ENCODE measurements at places on chromosomes 6 and 20. TPM values are rescaled to one million over a fixed set of nuclear protein-coding genes. Genes with fewer than 3 reads are reported as not detected.

- no peak for DNase-seq
Measured at GRCh38 chr20:51389543-51390264, 152.8 kb downstream of the NFATC2 start.

SLC2A10 gene
- total RNA-seq: 13.2 TPM

GRCh38 chr20:10837901-10838300 lies 164.1 kb upstream of the JAG1 start:
- no peak for DNase-seq

GRCh38 chr6:39009476-39009875 lies 39.1 kb upstream of the GLP1R start:
- no peak for DNase-seq

C20orf144 gene
- total RNA-seq: not detected

- no peak for DNase-seq
Measured at GRCh38 chr6:166488076-166488685, 98.3 kb downstream of the RAMACL start.

DNA sequence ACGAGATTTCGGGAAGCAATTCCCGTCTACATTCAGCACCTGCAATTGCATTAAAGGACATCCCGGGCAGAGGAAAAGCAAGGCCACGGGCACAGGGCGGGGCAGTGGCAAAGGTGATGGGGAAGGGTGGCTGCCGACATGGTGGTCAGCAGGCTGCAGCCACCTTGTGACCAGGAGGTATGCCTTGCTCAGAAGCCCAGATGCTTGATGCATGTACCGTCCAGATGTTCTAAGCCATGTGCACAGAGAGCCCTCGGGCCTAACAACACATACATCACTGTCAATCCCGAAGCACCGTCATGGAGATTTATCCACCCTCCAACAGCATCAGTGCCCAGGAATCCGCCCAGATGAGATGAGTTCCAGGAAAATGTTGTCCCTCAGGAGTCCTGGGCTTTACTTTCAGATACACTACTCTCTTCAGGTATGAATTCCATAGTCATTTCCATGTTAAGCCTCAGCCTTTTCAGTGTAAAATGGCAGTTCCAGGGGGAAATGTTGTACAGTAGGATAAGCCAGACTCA lies 77.8 kb upstream of the FRMD1 start:
- DNase-seq: no peak

- DNase-seq: no peak
Measured at GRCh38 chr20:34012330-34012729, 18.6 kb downstream of the RALY start.

- no peak for DNase-seq
Measured at GRCh38 chr6:168575346-168576098, 134.5 kb downstream of the SMOC2 start.

- DNase-seq: no peak
Measured at GRCh38 chr6:101818051-101818450, 424.5 kb downstream of the GRIK2 start.

DNA sequence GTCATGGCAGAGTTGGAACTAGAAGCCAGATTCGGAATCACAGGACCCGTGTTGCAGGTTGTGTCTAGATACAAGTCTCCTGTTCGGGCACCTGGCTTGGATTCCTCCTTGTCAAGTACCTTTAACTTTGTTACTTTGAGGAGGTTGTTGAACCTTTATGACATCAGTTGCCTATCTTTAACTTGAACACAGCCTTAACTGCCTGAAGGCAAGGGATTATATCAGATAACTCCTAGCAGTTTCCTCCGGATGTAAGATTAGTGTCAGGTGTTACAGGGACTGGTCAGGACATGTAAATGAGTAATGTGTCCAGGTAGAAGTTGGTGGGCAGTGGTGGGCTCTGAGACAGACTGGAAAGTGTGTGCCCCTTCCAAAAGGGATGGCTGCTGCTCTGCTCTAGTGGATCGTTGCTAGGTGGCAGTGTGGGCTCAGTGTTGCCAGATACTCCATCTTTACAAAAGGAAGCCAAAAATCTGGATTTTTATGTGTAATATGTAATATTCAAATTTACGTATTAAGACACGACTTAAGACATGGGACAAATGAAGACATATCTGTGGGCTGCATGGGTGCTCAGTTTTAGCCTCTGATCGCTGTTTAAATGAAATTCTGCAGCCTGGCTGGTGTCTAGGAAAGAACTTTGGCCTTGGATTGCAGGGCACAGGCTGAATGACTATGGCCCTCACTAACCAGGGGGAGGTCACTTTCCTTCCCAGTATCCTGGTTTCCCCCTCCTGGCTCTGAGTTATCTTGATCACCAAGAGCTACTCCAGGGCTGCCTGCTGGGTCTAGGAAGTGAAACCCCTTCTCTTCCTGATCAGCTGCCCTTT lies 27.1 kb downstream of the CHMP4B start:
- DNase-seq: no peak

DNA sequence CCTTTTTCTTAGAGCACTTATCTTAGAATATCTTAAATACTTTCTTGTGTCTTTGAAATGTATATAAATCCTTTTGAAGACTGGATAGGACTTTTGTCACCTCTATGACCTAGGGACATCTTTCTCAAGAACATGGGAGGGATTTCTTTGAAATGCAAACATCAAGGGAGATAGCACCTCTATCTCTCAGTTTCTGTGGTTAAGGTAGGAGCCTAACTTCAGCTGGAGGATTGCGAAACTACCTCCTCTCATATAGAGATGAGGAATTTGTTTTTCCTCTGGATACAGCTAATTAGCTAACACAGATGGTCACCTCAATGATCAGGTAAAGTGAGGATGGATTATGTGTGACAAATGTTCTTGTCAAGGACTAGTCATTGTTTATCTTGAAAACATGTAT lies 631.3 kb upstream of the IMPG1 start:
- DNase-seq: no peak

- DNase-seq: peak; percentile 44
Measured at GRCh38 chr6:50939931-50940330, 121.3 kb downstream of the TFAP2B start.

SAMHD1 gene
- total RNA-seq: 26.3 TPM

DNA sequence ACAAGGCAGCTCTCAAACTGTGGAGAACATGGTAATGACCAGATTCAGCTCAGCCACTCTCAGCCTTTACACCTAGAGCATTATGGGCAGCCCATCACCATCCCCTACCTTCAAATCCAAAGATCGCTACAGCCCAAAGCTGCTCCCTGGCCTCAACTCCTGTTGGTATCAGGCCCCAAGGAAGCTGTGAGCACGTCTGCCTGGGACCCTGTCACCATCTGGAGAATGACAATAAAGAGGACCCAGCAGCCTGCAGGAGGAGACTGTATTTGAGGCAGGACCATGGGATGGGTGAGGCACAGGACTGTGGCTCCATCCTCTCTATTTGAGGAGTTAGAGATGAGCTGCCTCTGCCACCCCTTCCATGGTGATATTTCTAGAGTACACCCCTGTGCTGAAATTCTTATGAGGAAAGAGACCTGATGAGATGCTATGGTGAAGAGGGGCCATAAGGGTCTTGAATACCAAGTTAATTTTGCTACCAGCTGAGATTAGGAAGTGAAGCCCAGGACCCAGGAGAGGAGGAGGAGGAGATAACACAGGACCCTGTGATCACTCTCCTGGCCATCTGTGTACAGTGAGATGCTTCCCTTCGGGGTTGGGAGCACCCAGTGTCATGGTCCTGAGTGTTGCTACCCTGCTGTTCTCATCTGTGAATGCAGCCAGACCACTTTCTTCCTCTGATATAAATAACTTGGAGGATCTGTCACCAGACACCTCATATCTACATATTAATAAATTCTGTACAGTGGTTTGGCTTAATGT lies 19.6 kb upstream of the MICB start:
- DNase-seq: no peak

DNA sequence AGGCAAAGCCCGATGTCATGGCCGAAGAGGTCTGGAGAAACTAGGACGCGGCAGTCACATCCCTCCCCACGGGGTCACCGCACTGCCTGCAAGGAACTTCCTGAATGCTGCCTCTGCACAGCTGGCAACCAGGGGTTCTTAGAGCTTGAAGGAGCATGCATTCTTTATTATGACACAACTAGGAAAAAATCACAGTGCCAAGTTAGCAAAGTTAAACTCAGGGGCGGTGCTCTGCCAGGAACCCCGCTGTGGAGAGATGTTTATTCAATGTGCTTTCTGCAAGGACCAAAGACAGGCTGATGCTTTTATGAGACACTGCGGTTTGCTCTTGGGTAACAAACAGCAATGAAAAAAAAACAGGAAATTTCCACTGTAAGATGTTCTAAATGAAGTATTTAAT lies 287.3 kb upstream of the FOXQ1 start:
- DNase-seq: peak; percentile 89

- DNase-seq: no peak
Measured at GRCh38 chr6:136772685-136773472, 19.4 kb downstream of the MAP3K5 start.
